KBM-7 (cell line): ENCODE measurements at places on chromosomes 5 and 9.

GRCh38 chr5:91219803-91220371 lies 163.2 kb downstream of the ARRDC3 start:
- DNase-seq: peak; percentile 48

GRCh38 chr5:3010301-3010952 lies 258.9 kb upstream of the IRX2 start:
- DNase-seq: no peak

GRCh38 chr9:89432986-89433530 lies 64.9 kb downstream of the SEMA4D start:
- no peak for DNase-seq

GRCh38 chr9:89661391-89661949 lies 56.7 kb downstream of the GADD45G start:
- DNase-seq: no peak

GRCh38 chr5:129906177-129906887 lies 2.1 kb downstream of the CHSY3 start:
- DNase-seq: peak; percentile 12

DNA sequence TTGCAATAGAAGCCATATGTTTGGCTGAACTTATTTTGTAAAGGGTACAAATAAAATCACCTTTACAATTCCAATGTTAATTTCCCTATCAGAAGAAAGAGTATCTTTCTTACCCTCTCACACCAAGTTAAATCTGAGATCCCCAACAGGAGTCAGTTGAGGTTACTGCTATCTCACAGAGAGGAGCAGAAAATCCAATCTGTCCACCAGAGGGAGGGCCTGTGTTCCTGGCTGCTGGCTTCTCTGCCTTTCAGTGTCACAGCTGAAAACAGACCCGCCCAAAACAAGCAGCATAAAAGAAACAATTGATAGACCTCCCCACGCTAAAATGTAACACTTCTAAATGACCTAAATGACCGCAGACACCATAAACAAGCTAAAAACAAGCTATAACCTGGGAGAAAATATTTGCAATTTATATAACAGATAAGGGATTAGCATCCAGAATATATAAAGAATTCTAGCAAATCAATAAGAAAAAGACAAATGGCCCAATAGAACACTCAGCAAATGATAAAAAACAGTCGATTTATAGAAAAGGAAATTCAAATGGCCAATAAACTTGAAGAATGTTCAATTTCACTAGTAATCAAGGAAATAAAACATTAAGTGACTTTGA lies 24.5 kb upstream of the MVB12B start:
- peak; percentile 68 for DNase-seq
